NCI-H510A (cell line): ENCODE measurements at places on chromosomes 7 and 10.

DNA sequence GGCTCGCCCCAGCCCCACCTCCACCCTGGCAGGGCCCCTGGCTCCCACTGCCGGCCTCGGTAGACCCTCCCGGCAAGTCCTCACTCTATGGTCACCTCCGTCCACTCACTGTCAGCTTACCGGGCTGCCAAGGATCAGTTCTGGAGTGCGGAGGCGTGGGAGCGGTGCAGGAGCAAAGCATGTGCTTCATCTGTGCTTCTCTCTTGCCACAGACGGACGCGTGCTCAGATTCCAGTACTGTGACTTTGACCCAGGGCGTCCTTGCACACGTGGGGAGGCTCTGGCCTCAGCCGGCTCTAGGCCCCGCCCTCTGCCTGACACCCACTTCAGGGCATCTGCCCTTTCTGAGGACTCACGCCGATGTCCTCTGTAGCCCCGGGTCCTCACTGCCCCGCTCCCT is 547.5 kb upstream of the FOXK1 start:
- DNase-seq, result no peak

GRCh38 chr7:80841423-80841955 is 77.4 kb downstream of the SEMA3C start:
- no peak for DNase-seq

DNA sequence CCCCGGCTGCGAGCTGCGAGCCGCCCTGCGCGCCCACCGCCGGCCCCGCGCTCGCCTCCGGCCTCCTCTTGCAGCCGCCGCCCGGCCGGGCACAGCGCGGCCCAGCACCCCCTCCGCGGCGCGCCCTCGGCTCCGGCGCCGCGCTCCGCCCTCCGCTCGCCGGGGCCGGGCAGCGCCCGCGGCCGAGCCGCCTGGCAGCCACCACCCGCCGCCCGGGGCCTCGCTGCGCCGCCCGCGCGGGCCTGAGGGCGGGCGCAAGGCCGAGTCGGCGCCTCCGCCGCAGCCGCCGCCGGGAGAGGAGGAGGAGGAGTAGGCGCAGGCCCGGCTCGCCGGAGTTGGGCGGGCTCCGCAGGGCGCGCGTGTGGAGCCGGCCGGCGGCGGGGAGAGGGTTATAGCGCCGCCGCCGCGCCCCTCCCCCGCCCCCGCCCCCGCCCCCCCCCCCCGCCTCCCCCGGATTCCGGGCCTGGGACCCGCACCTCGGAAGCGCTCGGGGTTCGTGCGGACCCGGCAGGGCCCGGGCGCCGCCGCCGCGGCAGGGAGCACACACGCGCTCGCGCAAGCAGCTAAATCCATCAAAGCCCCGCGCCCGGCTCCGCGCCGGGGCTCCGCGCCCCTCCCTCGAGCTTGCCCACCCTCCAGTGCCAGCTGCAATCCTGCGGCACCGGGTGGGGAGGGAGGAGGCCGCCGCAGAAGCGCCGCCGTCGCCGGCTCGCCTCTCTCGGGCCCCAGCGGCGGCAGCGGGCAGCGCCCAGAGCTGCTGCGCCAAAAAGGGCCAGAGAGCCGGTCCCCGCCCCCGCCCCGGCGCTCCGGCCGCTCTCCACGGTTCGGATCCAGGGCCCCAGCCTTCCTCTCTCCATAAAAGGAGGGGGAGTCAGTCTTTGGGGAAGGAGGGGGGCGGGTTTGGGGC is at the start of gene PDGFA:
Gene PDGFA (minus strand): TSS at position 363 of the 907 bp plus-strand sequence. CDS start 845 bp downstream, outside the sequence.
- no peak for DNase-seq

DNA sequence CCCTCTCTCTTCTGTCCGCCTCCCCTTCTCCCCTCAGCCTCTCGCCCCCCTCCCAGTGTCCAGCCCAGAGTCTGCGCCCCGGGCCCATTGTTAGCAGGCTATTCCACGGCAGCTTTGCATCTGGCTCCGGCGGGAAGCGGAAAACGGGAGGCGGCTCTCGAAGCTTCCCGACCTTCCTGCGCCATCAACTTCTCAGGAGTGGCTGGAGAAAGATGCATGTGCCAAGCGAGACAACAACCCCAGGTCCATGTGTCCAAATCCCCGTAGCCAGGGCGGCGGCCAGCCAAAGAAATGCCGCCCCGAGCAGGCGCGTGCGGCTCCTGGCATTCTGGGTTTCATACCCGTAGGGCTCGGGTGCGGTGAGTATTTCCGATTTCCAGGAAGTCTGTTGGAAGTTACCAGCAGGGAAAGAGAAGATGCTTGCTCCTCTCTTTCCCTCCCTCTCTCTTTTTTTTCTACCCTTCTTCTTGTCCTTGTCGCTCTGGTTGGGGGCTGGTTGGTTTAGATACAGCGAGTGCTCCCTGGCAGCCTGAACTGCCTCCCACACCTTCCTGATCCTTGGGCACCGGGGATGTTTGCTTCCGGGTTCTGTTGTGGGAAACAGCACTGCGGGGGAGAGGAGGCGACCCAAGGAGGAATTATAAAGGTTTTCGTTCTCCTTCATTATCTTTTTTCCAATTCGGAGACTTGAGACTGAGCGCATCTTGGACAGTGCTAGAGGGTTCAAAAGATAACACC is 1.2 kb upstream of the HOXA2 start:
- no peak for DNase-seq

DNA sequence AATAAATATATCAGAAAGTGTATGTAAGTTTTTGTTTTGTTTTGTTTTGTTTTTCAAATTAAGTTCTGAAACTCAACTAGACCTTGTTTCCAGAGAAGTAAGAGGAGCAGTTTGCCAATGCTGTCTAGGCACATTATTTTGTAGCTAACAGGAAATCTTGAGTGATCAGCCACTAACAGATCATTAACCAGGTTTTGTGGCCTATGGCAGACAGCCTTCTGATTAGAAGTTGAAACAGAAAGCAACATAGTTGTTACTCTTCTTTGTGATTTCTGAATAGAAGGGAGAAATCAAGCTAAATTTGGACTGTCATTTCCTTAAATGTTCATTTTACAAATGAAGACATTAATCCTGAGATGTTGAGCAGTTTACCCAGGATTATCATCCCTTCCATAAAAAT is 142.6 kb downstream of the PLXDC2 start:
- no peak for DNase-seq

DNA sequence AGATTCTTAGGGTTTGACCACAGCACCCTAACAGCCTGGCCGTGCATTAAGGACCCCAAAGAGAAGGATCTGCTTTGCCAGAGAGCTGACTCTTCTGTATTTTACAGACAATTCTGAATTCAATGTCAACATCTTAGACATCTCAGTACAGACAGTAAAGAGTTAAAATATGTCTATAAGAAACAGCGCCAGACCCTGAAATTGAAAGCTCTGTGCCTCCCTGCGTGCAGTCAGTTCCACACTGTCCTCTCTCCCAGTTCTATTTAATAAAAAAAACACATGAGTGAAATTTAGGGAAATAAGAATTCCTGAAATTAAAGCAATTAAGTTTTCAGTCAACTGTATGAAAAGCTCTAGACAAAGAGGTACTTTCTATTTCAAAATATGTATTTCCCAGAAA is 45.1 kb downstream of the MET start:
- DNase-seq, result no peak

- DNase-seq, result no peak
Measured at GRCh38 chr7:146355216-146355615, 238.6 kb downstream of the CNTNAP2 start.

DNA sequence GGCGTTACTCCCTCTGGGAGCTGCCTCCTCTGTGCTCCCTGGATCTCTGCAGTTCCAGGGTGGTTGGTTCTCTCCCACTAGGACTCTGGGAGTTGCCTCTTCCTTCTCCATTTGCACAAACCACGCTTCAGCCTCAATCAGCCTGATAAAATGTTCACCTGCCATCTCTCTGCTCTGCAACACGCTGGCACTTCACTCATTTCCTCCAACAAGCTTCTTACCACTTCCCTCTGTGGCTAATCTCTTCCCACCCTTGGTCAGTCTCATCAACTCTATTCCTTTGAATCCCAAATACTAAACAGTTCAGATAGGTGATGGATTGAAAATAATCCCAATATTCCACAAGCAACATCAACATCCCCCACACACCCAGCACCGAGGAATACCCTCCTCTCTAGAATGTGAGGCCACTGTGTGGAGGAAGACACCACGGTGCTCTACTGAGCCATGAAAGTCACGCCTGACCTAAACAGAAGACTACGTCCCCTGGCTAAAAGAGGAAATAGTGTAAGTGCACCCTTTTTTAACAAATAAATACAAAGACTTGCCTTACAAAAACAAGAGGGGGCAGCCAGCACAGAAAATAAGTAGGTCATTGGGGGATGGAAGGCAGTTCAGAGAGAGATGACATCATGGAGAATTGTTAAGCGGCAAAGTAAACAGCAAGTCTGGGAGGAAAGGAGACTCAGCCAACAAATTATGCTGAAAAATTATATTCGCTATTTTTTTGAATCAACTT is 1.9 kb upstream of the FAM170B start:
- no peak for DNase-seq

DNA sequence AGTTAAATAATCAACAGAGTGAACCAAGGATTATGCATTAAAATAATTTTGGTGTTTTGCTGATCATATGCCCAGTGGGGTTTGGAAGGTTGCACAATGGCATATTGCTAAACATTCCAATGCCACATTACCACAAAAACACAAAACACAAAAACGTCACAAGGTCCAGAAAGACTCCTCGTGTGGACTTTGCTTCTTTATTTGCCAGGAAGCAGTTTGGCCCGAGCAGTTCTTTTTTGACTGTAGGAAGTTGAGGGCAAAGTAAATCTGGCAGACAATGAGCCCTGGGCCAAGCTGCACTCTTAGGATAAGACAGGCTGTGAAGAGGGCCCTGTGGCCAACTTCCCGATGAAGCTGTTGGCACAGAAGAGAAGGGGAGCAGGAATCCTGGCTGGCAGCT is 39.2 kb upstream of the SLC35B4 start:
- no peak for DNase-seq

DNA sequence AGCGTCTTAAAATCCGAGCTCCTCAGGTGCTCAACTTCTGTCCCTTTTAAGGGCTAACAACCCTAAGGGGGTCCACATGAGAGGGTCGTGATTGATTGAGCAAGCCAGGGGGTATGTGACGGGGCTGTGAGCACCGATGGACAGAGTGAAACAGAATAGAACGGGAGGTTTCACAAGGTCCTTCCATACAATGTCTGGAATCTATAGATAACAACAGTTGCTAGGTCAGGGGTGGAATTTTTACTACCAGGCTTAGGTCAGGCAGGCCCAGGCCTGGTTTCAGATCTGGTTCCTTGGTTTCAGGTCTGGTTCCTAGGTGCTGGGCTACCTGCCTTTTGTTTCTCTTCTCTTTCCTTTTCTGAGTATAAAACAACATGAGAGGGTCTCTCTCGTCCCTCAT is 80.9 kb downstream of the PTN start:
- no peak for DNase-seq

- no peak for DNase-seq
Measured at GRCh38 chr10:112986544-112987190, 36.6 kb downstream of the TCF7L2 start.
